Osteoblast (primary cell): ENCODE measurements at places on chromosomes 5 and 9. TPM values are rescaled to one million over a fixed set of nuclear protein-coding genes. Genes with fewer than 3 reads are reported as not detected.

DNA sequence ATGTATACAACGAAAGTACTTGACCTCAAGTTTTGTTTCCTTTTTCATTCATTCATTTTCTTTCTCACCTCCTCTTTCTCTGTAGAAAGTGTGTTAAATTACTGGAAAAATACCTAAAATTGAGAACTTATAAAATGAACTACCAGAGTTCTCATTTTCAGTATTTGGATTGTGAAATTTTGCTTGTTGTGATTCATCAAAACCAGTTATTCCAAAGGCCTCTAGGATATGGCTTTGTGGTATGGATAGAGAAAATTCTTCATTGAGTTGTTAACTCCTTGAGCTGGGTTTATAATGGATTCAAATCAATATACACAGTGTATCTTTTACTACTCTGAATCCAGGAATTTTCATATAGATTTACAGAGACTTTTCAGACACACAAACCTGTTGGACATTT is 287.6 kb downstream of the KDM4C start:
- no peak for DNase-seq

GRCh38 chr9:113482991-113483675 is 19.6 kb downstream of the RGS3 start:
- no peak for DNase-seq

- DNase-seq = peak; percentile 27
Measured at GRCh38 chr5:33417632-33418031, 23.1 kb upstream of the TARS1 start.

DNA sequence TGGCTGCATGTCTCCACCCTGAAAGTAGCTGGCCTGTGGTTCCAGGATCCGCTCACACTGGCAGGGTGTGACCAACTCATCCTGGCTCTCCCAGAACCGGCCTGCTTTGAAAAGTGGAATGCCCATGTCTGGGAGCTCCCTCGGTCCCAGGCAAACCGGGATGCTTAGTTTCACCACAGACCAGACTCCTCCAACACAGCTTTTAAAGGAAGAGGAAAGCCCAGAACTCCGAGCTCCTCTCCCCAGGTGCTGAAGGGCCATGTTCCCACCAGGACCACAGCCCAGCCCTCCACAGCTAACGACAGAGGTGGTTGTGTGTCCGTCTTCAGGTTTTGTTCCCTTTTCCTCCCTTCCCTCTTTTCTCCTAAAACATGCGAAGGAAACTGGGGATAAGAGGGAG is 38.0 kb downstream of the GTF3C4 start:
- no peak for DNase-seq

DNA sequence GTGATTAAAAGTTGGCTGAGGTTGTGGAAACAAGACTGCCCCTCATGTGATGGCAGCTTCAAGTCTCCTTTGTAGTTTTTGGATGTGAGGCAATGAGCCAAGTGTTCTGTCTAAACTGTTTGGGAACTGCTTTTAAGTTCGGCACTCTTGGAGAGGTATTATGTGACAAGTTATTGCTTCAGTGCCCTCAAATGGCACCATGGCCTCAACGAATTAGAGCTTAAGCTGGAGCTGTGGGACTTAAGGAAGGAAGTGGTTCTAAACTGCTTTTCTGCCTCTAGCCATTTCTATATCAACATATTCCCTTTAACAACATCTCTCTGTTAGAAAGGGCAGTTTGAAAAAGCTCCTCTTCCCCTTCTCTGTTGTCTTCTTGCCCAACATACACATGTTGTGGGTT is 227.7 kb downstream of the RFK start:
- DNase-seq = no peak

Gene FCN2
- total RNA-seq = not detected in 2 replicates

Gene IRX1
- 1.4 and 3.2 TPM in 2 replicates for total RNA-seq

Gene OR1J2
- 0.29 TPM in 1 of 2 replicates, not detected in the other for total RNA-seq
